ENCODE measurements at places on chromosomes 2 and 18.

GRCh38 chr2:43075811-43076585 is 150.4 kb downstream of the ZFP36L2 start:
- no peak for DNase-seq

- no peak for DNase-seq
These were observed 79.4 kb downstream of the XRCC5 start for GRCh38 chr2:216188559-216188850.

DNA sequence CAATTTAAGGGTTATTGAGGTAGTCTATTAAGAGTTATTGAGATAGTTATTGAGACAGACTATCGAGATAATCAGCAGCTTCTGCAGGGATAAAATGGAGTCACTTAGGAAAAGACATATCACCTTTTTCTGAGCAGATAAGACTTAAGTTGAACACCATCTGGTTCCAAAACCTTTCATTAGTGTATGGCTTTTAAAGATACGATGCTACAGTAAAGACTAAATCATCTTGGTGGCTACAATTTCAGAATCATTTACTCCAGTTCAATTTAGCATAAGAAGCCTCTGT is 68.6 kb upstream of the DNAJC10 start:
- DNase-seq: no peak

DNA sequence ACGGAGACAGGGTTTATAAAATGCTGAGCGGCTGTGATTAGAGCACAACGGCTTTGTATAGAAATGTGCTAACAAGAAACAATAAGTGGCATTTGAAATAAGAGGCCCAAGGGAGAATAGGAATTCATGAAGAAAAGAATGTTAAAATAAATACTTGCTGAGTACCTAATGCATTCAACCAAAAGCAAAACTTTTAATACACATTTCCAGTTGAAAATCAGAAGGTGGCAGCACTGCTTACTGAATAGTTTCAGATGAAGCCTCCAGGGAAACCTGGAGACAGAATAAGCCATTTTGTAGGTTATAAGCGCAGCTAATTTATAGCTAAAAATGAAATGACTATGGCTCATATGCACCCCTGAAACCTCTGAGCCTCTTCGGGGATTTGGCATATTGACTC is 286.6 kb downstream of the DPP10 start:
- no peak for DNase-seq

DNA sequence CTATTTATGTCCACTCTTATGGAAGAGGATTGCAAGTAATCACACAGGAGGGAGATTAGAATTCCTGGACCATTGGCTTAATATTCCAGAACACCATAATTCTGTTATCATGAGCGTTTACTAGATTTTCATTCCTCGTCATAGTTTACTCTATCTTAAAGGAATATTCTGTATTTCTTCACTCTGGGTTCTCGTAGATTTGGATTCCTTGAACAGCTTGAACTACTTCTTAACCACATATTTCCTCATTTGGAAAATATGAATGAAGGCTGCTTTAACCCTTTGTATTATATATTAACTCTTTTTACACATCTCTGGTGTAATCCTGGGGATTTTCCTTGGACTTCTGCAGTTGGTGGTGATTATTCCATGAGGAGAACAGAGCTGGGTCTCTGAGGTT is 46.3 kb upstream of the CCBE1 start:
- no peak for DNase-seq

DNA sequence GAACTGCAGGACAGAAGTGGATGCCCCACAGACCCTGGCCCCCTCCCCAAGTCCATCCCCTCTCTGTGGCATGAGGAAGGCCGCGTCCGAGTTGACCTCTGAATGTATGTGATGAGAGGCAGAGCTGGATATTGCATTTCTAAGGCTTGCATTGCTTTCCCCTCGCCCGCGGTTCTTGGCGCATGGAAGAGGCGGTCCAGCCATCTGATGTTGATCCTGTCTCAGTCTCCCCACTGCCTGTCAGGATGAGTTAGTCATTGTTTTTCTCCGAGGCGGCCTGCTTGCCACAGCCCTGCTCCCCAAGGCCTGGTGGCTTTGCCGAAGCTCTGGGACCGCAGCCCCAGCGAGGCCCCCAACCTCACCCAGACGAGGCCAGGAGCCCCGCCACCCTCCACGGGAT is 88.6 kb downstream of the SMAD7 start:
- no peak for DNase-seq

- no peak for DNase-seq
These were observed 9.9 kb upstream of the ODC1 start for GRCh38 chr2:10457846-10458598.

GRCh38 chr18:10057894-10058791 is 144.3 kb downstream of the VAPA start:
- DNase-seq: no peak

- DNase-seq: no peak
These were observed 135.8 kb downstream of the CELF4 start for GRCh38 chr18:37429791-37430190.

GRCh38 chr18:42336139-42336538 is 381.1 kb downstream of the PIK3C3 start:
- DNase-seq: no peak

GRCh38 chr2:29663268-29663667 is 258.1 kb downstream of the ALK start:
- no peak for DNase-seq

DNA sequence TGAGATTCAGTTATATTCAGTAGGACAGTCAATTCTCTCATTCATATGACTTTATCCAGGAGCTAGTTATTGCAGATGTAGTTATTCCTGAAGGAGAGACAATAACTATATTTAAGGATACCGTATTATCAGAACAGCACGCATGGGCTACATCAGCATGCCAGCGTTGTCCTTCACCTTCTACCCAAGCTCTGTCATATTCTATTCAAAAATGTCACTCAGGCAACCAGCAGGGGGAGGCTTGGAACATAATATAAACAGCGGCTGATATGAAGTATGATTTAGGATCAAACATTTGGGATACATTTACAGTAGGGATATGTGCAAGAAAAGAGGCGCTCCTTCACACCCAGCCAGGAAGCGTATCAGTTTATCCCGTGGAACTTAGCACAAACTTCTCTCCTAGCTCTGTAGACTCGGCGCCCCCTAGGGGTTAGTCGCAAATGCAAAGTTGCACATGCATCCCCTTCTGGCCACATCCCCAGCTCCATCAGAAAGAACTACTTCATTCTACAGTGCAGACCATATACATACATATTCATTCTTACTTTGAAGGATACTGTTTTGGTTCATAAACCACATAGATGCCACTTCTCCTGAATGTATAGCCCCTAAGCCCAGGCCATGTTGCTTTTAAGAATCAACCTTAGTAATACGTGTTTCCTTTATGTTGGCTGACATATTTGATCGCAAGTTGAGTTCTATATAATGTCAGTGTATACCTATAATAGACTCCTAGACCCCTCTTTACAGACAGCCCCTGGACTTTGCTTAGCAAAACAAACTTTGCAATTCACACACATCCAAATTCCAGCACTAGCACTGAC is 759.4 kb downstream of the ADCYAP1 start:
- DNase-seq: peak; percentile 41

All from activated naive CD8-positive, alpha-beta T cell treated with anti-CD3 and anti-CD28 coated beads, Interleukin-2, amount 10 ng/mL, durations not matched to agents 7 days and 5 days (primary cell).